Right ventricle myocardium superior (tissue), 1 donor: ENCODE measurements at places on chromosomes 3 and 15.

GRCh38 chr3:8509961-8510360, 8.3 kb downstream of the LMCD1 start:
- DNase-seq: no peak

GRCh38 chr3:24496529-24497482, 2.2 kb upstream of the THRB start:
- DNase-seq: peak; percentile 88

DNA sequence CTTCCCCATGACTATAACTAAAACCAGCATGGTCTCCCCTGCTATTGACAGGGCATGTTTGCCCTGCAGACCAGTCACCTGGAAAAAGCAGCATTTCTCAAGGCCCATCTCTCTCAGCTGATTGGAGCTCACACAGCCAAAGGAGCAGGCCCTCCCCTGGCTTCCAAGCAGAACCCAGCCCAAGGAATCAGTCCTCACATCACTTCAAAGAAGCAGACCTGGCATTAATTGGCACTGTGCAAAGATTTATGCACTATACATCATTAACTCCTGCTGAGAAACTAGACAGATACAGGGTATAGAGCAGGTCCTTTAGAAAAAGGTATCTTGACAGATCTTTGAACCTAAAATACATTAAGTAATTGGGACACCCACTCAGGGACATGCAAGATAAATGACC, 323.8 kb upstream of the PPP2R3A start:
- DNase-seq: no peak

- no peak for DNase-seq
Measured at GRCh38 chr3:70531838-70532489, 219.5 kb upstream of the MDFIC2 start.

- no peak for DNase-seq
Measured at GRCh38 chr3:34261001-34261385, 462.6 kb downstream of the PDCD6IP start.

- no peak for DNase-seq
Measured at GRCh38 chr15:33985287-33985686, 17.0 kb downstream of the CHRM5 start.

- no peak for DNase-seq
Measured at GRCh38 chr15:54517366-54517765, 539.1 kb downstream of the UNC13C start.

- no peak for DNase-seq
Measured at GRCh38 chr3:58299839-58300516, 6.1 kb upstream of the RPP14 start.

DNA sequence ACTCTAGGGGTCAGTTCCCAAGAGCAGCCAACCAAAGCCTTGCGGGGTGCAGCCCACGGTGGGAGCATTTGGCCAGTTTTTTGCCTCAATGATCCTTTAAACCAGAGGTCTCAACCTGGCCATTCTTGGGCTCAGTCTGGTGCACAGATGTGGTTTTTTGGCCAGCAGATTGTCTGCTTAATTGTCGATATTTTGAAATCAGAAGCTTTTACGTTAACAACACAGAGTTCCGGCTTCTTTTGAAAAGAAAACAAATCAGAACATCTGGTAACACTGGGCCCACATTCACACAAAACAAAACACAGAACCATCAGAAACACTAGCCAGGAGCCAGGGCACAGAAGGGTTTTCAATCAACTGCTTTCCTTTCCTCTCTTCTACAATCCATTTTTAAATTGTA, 127.7 kb downstream of the XXYLT1 start:
- DNase-seq: no peak

- no peak for DNase-seq
Measured at GRCh38 chr15:44596511-44597010, 59.6 kb downstream of the EIF3J start.

GRCh38 chr3:54202651-54203248, 80.4 kb downstream of the CACNA2D3 start:
- DNase-seq: no peak

DNA sequence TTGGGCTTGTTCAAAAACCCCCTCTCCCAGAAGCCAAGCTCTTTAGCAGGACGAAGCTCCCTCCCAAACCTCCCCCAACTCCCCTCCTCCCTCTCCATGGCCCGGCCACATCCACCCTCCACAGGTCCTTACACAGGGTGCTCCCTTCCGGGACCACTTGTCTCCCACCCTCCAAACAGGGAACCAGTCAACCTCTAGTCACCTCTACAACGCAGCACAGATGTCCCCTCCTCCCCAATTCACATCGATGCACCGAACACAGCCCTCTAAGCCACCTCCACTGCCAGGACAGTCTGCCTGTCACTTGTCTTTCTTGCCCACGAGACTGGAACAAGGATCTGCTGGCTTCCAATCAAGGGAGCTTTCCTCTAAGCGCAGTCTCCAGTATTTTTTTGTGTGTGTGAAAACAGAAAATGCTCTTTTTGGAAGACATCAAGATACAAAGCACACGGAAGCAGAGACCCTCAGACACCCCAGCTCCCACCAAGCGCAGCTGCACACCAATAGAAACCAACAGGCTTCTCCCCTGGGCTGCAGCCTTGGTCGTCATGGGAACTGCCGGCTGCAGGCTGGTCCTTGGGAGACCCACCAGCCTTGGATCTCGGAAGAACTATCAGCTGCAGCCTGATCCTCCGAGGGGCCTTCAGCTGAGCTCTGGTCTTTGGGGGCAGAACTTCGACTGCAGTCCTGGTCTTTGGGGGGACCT, 26.5 kb downstream of the IQSEC1 start:
- DNase-seq: no peak

DNA sequence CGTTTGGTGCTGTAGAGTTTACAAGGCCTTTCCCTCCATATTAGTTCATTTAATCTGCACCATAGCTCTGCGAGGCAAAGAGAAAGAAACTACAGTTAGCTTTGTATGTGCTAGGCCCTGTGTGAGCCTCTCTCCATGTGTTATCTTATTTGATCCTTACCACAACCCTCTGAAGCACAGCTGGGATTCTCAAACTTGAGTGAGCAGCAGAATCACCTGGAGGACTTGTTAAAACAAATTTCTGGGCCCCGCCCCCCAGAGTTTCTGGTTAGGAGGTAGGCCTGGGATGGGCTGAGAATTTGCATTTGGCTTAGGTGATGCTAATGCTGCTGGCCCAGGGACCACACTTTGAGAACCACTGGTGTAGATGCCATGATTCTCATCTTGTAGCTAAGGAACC, 12.3 kb downstream of the CA12 start:
- no peak for DNase-seq

- no peak for DNase-seq
Measured at GRCh38 chr3:144810160-144810559, 838.5 kb downstream of the DIPK2A start.

- peak; percentile 80 for DNase-seq
Measured at GRCh38 chr15:99473981-99474906, 91.5 kb upstream of the MEF2A start.

DNA sequence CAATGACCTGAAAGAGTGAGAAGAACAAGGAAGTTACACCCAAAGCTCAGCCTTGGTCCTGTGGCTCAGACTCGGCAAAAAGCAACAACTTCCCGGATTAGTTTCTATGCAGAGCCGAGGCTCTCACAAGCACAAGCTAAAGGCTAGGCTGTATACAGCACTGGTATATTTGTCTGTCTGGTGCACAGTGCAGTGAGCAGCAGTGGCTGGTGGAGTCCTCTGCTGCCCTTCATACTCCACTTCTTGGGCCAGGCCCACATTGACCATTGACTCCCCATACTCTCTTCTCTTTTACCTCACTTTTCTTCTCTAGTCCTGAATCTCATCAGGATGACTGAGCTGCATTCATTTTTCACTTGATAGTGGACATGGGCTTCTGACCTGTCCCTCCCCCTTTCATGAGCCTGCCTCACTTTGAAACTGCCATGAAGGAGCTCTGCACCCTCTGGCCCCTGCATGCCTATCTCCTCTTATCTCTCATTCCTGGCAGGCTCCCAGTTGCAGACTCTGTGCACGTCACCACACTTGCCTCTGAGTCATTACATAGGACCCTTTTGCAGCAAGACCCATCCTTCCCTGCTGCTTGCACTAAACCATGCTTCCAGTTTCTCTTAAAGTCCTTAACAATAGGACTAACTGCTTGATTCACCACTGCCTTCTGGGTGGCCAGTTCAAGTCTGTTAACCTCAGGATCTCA, 379.3 kb downstream of the NTRK3 start:
- DNase-seq: peak; percentile 47

GRCh38 chr3:171753665-171754408, 56.4 kb downstream of the PLD1 start:
- DNase-seq: no peak

DNA sequence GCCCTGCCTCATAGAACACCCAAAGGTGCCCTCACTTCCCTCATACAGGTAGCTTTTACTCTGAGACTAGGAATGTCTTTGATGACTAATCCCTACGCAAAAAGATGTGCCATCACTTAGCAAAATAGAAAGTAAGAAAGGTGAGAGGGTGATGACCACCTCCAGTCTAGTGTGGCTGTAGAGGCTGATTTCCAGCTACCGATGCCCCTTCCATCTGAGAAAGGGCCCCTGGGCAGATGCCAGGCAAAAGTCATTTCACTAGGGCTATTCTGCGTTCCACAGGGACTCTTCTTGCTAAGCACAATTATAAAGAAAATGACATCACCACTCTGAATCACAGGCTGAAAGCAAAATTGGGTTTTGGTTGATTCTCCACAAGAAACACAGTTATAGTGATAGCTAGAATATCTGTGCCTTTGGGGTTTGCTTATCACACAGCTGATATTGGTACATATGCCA, 77.4 kb downstream of the RBPMS2 start:
- no peak for DNase-seq

- DNase-seq: no peak
Measured at GRCh38 chr3:36193448-36193847, 186.9 kb upstream of the STAC start.

DNA sequence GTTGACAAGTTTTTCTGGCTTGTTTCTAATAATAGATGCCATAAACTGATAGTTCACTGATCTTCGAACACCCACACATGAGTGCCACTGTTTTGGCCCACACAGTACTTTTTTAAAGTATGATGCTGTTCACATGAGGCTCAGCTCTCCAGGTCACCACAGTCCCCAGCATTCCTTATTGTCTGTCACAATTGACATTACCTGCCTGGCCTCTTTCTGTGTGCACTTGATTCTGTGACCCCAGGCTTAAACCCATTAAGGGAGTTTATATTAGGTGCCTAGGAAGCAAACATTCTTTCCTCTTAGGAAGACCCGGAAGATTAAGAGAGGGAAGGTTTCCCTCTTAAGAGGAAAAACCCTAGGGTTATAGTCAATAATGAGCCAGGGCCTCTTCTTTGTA, 24.2 kb upstream of the LRRFIP2 start:
- DNase-seq: no peak

GRCh38 chr3:10522646-10523303, 17.4 kb upstream of the ATP2B2 start:
- no peak for DNase-seq

DNA sequence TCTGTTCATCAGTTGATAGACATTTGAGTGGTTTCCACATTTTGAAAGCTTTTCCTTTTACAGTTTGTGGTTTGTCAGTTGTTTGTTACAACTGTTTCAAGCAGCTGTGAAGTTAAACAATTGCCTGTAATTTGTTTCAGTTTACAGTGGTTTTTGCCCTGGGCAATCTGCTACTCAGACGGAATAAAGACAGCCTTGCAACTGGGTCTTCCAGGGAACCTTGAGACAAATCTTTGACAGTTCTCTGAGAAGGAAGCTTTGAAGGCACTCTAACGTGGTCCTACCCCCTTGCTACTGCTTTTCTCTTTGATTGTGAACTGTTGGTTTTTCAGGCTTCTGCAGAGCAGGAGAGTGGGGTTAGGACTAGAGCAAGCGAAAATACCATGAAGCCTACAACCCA, 28.0 kb downstream of the LRRC28 start:
- DNase-seq: no peak

DNA sequence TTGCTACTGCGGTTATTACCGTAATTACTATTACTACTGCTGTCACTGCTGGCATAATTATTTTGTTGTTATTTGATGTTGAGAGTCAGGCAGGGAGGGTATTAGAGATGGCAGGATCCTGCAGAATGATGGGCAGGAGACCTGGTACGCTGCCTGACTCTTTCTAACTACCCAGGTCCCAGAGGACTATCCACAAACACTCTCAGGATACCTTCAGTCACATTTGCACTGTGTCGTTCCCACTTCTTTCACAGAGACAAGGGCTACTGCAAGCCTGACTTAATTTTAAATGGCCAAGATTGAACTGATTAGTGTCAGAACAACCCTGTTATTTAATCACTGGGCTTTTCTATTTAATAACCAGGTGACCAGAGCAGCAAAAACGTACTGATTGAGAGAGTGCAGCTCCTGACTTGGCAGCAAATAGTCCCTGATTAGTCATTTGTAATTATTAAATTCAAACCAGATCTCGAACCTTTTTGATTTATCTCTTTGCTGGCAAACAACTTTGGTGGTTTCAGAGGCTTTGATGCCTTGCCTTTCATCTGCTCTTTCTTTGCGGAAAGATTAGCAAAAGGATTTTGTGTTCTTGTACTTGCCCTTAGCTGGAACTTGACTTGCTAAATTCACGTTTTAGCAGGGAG, 88.8 kb upstream of the ARHGEF3 start:
- DNase-seq: no peak

- DNase-seq: no peak
Measured at GRCh38 chr15:44801797-44802196, 65.5 kb downstream of the TRIM69 start.

DNA sequence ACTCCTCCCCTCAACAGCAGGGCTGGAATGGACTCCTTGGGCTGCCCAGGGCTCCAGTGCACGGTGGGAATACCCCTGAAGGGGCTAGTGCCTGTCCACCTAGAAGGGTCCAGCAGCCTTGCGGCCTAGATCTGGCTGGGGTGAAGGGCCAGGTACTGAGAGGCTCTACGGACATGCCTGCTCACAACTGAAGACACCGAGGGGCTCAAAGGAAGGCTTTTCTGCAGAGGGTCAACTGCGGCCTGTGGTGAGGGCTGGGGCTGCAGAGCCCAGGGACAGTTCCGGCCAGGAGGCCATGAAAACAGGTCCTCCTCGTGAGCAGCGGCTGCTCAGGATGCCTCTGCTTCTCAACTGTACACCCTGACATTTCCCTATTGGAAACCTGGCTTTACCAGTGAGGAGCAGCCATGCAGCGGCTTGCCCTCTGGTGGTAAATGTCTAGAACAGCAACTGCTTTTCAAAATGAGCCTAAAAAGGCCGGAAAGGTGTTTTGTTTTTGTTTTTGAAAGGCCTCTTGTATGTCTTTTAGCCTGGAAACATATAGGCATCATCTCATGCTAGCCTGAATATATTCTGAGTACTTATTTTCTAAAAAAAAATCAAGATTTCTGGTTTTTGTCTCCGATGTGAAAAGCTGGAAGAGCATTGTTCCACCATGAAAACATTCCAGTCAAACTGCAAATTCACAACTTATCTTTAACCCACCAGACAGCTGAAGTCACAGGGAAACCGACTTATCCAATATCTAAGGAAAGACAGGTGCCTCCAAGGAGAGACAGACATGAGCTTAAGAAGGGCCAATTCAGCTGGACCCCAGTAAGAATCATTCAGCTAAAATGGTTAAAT, 163.4 kb downstream of the KLF13 start:
- no peak for DNase-seq

DNA sequence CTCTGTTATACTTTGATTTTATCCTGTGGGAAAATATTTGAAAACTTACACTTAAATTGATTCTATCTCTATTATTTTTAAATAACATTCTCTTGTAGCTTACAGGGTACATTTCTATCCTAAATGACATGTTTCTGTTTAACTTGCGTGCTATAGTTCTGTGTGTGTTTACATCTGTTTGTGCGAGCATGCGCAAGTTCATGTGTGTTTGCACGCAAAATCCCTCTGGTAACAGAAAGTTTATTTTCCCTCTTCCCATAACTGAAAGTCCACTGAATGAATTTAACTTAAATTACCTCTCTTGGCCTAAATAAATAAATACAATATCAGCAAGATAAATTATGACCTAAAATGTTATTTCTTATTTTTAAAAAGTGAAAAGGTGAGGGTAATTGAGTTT, 117.3 kb upstream of the NEO1 start:
- no peak for DNase-seq
